ENCODE measurements at places on chromosomes 16 and 17.

GRCh38 chr16:13543850-13544249 is 376.1 kb upstream of the ERCC4 start:
- no peak for DNase-seq

- DNase-seq = no peak
Observed at GRCh38 chr16:53949715-53950410, 245.9 kb downstream of the FTO start.

DNA sequence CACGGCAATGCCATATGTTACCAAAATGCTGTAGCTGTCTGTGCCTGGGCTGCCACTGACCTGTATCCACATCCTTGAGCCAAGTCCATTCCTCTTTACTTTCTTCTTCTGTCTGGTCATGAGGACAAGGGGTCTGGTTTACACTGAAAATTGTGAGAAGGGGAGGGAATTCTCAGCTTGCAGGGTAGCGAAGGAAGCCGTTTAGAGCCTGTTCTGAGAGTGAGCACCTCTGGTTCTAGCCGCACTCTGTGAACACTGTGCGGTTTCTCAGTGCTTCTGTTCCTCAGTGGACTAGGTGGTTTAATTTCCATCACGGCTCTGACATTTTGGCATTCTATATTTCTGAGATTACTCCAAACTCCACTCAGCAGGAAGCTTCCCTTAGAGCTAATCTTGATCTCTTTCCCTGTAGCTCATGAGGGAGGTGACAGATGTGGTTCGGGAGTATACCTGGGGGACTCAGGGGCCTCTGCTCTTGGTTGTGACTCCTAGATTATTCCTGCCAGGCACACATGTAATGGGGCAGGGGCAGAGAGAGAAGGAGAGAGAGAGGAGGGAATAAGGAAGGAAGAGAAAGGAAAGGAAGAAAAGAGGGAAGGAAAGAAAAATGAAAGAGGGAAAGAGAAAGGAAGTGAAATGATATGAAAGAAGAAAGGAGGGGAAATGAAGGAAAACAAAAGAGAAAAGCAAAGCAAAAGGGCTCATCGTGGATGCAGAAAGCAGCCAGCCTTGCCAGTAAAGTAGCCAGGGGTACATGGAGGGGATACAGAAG is 14.2 kb upstream of the TBX21 start:
- DNase-seq = no peak

- no peak for DNase-seq
Observed at GRCh38 chr17:76948301-76948700, 80.1 kb downstream of the MGAT5B start.

GRCh38 chr16:305916-306626 is 23.1 kb downstream of the PDIA2 start:
- DNase-seq = no peak

DNA sequence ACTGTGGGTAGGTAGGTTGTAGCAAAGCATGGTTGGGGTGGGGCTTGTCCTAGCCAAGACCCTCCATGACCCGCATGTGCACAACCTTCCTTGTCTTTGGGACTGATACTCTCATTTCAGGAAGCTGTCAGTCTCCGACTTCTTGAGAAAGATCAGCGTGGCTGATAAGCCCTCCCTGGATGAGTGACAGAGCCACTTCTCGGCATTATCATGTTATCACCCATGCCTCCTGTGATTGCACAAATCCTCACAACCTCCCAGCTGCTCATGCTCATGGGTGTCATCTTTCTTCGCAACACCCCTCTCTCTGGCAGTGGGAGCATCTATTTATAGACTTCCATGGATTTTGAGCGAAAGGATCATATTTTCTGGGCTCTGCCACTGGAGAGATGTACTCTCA is 314.2 kb downstream of the FOXL1 start:
- no peak for DNase-seq

GRCh38 chr17:78125976-78126894 is 2.3 kb downstream of the TMC6 start:
- DNase-seq = no peak

- no peak for DNase-seq
Observed at GRCh38 chr16:50584033-50584722, 36.0 kb downstream of the NKD1 start.

- DNase-seq = no peak
Observed at GRCh38 chr17:20008242-20009051, 712 bp upstream of the SPECC1 start.

- DNase-seq = no peak
Observed at GRCh38 chr17:69724238-69724637, 309.7 kb downstream of the MAP2K6 start.

DNA sequence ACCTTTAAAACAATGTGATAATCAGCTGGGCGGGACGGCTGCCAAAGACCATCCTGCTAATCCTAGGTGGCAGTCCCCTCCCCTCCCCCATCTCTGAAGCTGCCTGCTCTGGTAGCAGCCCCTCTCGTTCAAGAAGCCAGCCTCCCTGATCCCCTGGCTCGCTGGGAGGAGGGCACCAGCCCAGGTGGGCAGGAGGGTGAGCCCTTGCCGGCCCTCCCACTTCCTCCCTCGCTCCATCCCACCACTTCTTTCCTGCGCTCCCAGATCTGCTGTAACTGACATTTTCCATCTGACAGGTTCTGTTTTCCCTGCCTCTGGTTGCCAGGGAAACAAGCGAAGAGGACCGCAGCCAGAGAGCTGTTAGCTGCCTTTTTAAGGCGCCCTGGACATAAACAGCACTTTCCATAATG is 155.7 kb upstream of the TNRC6C start:
- DNase-seq = no peak

DNA sequence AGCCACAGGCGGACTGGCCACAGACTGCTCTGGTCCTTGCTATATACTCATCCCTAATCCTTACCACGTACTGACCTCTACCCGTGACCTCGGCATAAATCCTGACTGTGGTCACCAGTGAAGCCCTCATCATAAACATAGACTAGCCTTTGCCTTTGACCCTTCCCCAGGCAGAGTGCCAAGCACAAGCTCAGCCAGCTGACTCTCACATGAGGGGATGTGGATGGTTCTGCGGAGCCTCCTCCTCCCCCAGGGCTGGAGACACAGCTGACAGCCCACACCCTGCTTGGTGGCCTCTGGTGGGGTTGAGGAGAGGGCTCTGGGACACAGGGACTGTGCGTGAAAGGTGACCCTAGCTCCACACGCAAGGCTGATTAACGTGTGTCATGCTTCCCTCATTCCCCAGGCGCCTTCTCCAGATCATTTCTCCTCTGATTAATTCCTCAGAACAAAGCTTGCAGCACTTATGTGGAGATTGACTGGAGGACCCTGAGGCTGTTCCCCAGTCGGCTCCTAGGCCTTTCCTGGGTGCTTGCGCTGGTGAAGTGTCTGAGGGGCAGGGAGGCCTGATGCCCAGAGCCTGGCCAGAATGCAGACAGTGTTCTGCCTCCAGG is 241.5 kb upstream of the NLRP1 start:
- DNase-seq = no peak
